ENCODE measurements at places on chromosomes 4 and X.

DNA sequence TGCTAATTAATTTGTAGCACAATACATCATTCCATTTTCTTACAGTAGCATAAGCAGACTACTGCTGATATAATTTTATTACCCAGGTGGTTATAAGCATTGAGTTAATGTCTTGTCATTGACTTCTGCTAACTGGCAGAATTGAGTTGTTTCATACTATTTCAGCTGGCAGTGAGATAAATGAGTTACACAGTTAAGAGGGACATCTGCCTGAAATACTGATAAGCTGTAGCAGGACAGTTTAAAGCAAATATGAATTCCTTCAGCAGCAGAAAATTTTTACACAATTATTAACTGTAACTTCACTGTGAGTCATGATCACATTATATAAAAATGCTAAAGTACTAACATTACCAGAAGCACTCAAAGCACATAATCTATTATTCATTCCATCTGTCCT lies 326.8 kb downstream of the INPP4B start:
- no peak for DNase-seq

GRCh38 chrX:11478911-11479310 lies 185.7 kb downstream of the AMELX start:
- no peak for DNase-seq

DNA sequence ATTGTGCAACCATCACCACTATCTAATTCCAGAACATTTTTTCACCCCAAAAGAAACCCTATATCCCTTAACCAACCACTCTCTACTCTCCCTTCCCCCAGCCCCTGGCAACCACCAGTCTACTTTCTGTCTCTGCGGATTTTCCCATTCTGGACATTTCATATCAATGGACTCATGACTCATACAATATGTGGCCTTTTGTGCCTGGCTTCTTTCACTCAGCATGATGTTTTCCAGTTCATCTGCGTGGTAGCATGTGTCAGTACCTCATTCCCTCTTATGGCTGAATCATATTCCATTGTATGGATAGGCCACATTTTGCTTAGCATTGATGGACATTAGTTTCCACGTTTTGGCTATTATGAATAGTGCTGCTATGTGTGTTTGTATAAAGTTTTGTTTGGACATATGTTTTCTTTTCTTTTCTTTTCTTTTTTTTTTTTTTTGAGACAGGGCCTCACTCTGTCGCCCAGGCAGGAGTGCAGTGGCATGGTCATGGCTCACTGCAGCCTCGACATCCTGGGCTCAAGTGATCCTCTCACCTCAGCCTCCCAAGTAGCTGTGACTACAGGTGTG lies 335.4 kb downstream of the BCOR start:
- no peak for DNase-seq

- no peak for DNase-seq
These were observed 11.8 kb upstream of the SMIM43 start for GRCh38 chr4:121776610-121777401.

DNA sequence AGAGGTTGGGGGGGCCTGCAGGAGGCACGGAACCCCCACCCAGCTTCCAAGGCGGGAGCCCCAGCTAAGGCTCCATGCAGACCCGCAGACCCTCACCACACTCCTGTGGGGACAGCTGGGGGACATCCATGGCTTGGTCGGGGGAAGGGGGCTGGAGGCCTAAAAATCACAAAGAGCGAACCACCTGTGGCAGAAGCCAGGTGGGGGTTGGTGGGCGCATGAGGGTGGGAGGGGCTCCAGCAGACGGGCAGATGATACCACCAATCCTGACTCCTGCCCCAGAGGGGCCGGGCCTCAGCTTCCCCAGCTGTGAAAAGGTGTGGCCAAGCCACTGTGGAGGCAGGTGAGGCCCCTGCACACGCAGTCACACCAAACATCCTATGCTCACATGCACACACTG lies 111.6 kb downstream of the FAM53A start:
- DNase-seq = no peak

DNA sequence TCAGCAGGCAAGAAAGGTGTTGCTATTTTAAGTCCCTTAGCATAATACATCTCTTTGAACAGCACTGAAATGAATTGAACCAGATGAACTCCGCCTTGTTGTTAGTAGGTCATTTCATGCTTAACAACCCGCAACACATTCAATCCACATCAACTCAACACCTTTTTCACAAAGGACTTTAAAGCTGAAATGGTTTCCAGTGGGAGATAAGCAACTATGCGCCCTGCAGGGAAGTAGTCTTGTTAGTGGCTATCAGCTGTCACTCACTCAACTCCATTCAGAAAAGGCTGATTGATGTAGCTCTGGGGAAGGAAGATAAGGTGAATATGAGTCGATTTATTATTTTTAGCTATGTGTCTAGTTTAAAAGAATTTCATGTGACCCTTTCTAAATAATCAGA lies 46.0 kb downstream of the ATP8A1 start:
- DNase-seq = no peak

- no peak for DNase-seq
These were observed 437 bp upstream of the CPE start for GRCh38 chr4:165378398-165378744.

- no peak for DNase-seq
These were observed 10.0 kb upstream of the OPHN1 start for GRCh38 chrX:68443155-68443868.

GRCh38 chrX:6120329-6120728 lies 108.3 kb downstream of the NLGN4X start:
- DNase-seq = no peak

DNA sequence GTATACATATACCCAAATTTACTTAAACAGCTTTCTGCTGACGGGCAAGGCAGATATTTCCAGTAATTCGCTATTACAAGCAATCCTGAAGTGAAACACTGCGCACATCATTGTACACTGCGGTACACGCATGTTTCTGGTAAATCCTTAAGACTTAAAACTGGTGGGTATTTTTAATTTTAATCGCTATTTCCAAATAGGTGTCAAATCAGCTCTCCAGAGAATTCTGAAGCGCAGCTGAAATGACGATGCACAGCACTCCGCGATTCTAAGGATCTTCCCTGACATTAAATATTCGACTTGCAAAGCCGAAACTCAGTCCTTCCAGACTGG lies 361 bp downstream of the TMEM128 start:
- DNase-seq = no peak

GRCh38 chr4:123599920-123600810 lies 203.6 kb downstream of the SPRY1 start:
- peak; percentile 50 for DNase-seq

DNA sequence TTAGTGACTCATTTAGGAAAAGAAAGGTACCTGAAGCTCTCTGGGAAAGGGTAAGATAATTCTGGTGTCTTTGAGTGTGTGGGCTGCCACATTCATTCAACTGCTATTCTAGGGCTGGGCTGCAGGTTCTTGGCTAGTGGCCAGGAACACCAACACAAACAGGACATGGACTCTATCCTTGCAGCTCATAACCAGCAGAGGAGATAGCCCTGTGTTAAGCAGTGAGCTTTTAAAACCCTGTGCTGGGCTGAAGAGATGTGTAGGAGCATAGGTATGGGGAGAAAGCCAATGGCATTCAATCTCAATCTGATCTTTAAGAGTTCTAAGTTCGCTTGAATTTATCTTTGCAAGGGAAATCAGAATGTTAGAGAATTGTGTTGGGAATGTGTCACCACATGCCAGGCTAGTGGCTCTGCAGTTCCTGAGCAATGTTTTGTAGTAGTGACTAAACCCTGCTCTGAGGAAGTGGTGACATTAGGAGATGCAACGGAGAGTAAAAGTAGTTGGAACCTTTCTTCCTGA lies 39.2 kb downstream of the SGMS2 start:
- peak; percentile 42 for DNase-seq

- no peak for DNase-seq
These were observed 92.9 kb upstream of the GPRIN3 start for GRCh38 chr4:89400287-89401035.

DNA sequence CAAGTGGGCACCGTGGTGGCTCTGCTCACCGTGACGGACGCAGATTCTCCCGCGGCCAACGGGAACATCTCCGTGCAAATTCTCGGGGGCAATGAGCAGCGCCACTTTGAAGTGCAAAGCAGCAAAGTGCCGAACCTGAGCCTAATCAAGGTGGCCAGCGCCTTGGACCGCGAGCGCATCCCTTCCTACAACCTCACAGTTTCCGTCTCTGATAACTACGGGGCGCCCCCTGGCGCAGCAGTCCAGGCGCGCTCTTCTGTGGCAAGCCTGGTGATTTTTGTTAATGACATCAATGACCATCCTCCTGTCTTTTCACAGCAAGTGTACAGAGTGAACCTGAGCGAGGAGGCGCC lies 2.7 kb downstream of the FAT4 start:
- peak; percentile 65 for DNase-seq

DNA sequence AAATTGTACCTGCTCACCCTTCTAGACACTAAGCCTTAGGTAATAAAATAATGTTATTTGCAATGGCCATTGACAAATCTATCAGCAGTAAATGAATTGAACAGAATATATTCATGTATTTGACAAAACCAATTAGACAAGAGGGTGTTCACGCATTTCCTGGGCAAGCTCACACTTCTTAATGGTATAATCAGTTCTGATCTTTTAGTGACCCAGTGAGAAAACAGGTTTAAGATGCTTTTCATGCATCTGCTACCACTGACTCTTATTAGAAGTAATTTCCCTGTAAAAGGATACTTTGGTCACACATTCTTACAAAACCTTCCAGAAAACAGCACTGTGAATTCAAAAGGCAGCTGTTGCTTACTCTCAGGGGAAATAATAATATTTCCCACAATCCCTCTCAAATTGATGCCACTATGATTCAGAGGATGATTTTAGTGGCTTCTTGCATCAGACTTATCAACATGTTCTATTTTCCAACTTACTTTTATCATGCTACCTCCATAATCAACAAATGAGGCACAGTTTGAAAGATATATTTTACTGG lies 313.9 kb upstream of the NWD2 start:
- peak; percentile 61 for DNase-seq

- no peak for DNase-seq
These were observed 388.7 kb downstream of the PCDH10 start for GRCh38 chr4:133537780-133538281.

- DNase-seq = no peak
These were observed 118.5 kb downstream of the CFAP299 start for GRCh38 chr4:80454040-80454439.

GRCh38 chr4:26484032-26484515 lies 6.2 kb downstream of the CCKAR start:
- DNase-seq = no peak

DNA sequence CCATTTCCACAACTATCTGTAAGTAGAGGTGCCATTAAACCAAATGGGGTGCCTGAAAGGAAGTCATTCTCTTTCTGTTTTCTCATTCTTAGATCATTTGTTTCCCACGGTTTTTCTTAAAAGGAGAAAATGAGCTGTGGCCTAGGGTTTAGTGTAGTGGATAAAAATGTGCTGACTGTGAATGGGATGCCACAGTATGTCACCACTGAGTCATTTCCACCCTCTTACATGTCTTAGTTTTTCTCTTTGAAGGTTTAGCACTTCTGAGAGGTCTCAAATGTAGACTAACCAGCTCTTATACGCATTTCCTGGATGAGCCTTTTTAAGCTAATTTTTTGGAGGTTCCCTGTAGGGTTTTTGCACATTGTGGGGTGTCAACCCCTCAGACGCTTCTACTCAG lies 244.5 kb upstream of the SPANXN1 start:
- no peak for DNase-seq

- DNase-seq = no peak
These were observed 45.5 kb downstream of the MTHFD2L start for GRCh38 chr4:74203467-74203866.

GRCh38 chr4:70688795-70689231 lies 481 bp downstream of the UTP3 start:
- DNase-seq = peak; percentile 6

GRCh38 chrX:33336783-33337182 lies 125.4 kb upstream of the DMD start:
- DNase-seq = peak; percentile 39

GRCh38 chrX:43676971-43677572 lies 21.0 kb downstream of the MAOA start:
- peak; percentile 61 for DNase-seq

DNA sequence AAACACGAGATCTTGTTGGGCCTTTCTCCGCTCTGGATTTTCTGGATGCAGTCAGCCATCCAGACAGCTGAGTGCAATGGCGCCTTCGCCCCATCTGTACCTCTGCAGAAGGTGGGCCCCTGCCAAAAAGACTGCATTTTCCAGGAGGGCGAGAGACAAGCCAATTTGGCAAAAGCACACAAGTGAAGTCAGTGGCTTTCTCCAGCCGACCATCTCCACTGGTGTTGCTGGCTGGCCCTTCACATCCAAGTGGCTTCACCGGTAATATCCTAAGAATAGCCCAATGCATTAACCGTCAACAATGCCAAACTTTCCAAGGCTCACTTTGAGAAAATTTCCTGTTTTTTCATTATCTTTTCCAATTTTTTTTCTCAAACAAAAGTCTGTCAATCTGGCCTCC lies 96.2 kb upstream of the MXRA5 start:
- DNase-seq = peak; percentile 16

DNA sequence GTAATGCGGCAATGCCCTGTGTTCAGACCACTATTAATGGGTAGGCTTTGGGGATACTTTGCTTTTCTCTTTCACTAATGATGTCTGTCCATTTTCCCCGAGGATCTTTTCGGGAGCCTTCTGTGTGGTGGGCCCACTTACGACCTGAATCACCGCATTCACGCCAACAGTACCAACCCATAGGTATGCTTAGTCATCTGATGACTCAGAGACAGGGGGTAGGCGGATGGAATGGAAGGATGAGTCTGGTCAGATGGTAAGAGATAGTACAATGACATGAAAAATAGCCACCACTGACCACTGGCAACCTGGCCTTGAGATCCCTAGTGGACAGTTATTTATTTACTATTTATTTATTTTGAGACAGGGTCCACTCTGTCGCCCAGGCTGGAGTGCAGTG lies 76.0 kb upstream of the DHRSX start:
- no peak for DNase-seq

DNA sequence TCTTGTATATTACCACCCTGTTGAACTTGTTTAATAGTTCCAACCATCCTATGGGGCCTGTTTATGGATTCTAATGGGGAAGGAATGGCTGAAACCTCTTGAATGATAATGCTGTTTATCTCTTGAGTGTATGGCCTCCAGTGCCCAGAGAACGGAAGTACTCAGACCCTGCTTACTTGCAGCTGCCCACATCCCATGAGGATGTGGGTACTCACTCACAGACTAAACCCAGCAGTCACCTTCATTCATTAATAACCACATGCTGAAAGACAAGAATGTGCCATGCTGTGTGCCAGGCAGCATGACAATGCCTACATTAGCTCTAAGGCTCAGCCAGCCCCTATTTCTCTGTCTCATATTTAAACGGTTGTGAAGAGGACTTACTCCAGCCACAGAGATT lies 5.9 kb upstream of the ARMCX5 start:
- no peak for DNase-seq

Measured in tongue (tissue), 3 donors.